Keratinocyte (primary cell): ENCODE measurements at places on chromosomes 2 and 18. TPM values are rescaled to one million over a fixed set of nuclear protein-coding genes. Genes with fewer than 3 reads are reported as not detected.
A peak's percentile ranks its signal among the peaks of the same experiment; 100 is the strongest.

GRCh38 chr18:47254341-47254939 is 3.0 kb upstream of the SKOR2 start:
- H3K4me1 ChIP-seq = no peaks in the 10 kb centered on the region
- H3K36me3 ChIP-seq = no peaks in the 10 kb centered on the region
- no peak overlapping the region for H3K27ac ChIP-seq

- H3K4me1 ChIP-seq = peaks cover 23% of the 10 kb centered on the region
- H3K27me3 ChIP-seq = no peaks in the 10 kb centered on the region
- H3K36me3 ChIP-seq = no peaks in the 10 kb centered on the region
- H3K4me3 ChIP-seq = peak overlapping the region; percentile 94
These were observed 772 bp downstream of the RELCH start for GRCh38 chr18:62187543-62188510.

DNA sequence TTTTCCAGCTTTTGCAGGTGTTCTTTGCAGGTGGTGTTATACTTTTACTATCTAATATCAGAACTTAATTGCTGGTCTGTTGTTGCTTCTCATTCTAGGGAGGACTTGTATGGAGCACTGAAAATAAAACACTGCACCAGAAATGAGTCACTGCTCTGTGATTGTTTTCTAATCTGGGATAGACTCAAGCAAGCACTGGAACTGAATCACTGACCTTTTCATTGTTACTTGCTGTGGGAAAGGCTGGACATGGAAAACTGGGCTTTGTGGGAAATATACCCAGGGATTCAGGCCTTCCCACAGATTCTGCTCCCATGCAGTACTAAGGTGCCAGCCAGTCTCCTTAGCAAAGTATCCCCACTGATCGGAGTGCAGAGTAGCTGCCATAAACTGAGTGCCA is 470.0 kb upstream of the GCFC2 start:
- no peak overlapping the region for H3K4me3 ChIP-seq
- no peaks in the 10 kb centered on the region for H3K27me3 ChIP-seq
- no peak overlapping the region for H3K27ac ChIP-seq
- no peaks in the 10 kb centered on the region for H3K36me3 ChIP-seq
- H3K4me1 ChIP-seq = no peaks in the 10 kb centered on the region

DNA sequence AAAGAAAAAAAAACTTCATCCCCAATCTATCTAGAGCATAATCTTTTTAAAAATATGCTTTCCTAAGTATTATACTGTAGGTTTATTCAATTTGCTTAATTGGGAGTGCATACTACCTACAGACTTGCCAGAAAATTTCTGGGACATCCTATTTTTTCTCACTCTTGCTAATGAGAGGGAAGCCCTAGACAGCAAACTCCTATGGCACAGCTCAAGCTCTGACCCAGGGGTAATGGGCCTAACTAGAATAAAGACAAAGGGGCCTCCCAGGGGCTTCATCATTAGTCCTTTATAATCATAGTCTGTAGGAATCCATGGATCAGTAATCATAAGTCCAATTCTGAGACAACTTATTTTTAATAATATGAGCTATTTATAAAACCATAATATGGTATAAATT is 142.6 kb upstream of the ITGA4 start:
- no peaks in the 10 kb centered on the region for H3K36me3 ChIP-seq
- H3K4me1 ChIP-seq = no peaks in the 10 kb centered on the region
- no peaks in the 10 kb centered on the region for H3K27me3 ChIP-seq
- no peak for DNase-seq

The SPC25 gene
- 1.0 to 7.1 TPM (median 4.9 TPM) in 3 replicates for polyA plus RNA-seq

- H3K27ac ChIP-seq = no peak overlapping the region
- no peak overlapping the region for H3K4me3 ChIP-seq
- H3K36me3 ChIP-seq = no peaks in the 10 kb centered on the region
- DNase-seq = no peak
- H3K4me1 ChIP-seq = no peaks in the 10 kb centered on the region
These were observed 183.8 kb downstream of the DYSF start for GRCh38 chr2:71637168-71637567.

The CCDC88A gene
- 15.0 to 21.3 TPM (median 15.8 TPM) in 3 replicates for polyA plus RNA-seq

DNA sequence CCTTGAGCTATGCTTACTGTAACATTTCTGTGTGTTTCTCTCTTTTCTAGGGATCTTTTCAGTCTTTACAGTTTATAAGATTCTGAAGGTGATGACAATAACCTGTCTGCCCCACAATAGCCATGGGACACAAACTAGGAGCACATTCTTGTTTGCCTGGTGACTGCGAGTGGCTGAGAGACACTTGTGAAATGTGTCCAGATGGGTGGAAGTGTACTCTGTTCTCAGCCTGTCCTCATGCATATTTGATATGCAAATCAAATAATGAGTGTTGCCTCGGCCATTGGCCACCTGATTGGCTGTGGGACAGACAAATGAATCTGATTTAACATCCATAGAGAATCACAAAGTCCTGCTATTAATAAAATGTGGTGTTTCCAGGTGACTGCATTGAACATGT is 246.2 kb downstream of the HNMT start:
- no peak overlapping the region for H3K4me3 ChIP-seq
- no peaks in the 10 kb centered on the region for H3K27me3 ChIP-seq
- H3K36me3 ChIP-seq = no peaks in the 10 kb centered on the region
- no peak for DNase-seq

DNA sequence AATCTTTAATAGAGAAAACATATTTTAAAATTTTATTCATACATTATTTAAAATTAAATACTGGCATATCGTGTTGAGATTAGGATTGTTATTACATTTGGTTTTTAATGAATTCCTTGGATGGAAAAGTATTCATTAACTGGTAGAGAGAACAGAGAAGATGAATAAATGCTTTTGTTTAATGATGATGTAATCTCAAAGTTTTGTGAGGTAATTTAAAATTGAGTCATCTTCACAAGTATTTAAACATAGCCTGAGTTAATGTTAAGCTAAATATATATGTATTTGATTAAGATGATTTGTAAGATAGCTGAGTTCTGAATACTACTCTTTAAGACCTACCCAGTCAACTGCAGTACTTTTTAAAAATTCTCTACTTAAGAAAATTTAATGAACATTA is 713.4 kb upstream of the VRK2 start:
- no peak overlapping the region for H3K27ac ChIP-seq
- no peak overlapping the region for H3K4me3 ChIP-seq
- H3K36me3 ChIP-seq = no peaks in the 10 kb centered on the region
- no peak for DNase-seq

DNA sequence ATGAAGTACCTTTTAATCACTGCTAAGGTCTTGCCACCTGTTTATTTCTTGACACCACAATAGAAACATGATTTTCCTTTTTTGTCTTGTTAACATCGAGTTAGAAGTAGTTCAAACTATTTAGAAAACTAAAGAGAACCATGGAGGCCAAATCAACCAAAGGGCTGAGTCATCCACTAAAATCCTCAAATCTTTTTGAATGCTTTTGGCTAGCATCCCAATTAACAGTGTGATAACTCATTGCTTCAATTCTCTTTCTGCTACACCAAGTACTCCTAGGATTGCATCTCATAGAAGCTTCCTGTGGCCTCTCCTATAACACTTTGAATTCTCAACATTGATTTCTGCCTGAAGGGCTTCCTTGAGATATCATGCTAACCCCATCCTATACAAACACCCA is 159.9 kb upstream of the MMADHC start:
- no peak overlapping the region for H3K4me3 ChIP-seq
- H3K27ac ChIP-seq = no peak overlapping the region
- no peak for DNase-seq
- H3K27me3 ChIP-seq = no peaks in the 10 kb centered on the region

- H3K4me3 ChIP-seq = no peak overlapping the region
- H3K27ac ChIP-seq = no peak overlapping the region
- no peaks in the 10 kb centered on the region for H3K36me3 ChIP-seq
These were observed 229.1 kb upstream of the SLC14A2 start for GRCh38 chr18:45386041-45386655.

The GPBAR1 gene
- 0.10 to 0.18 TPM (median 0.12 TPM) in 3 replicates for polyA plus RNA-seq
